ENCODE measurements at places on chromosomes 16 and 17. TPM values are rescaled to one million over a fixed set of nuclear protein-coding genes. Genes with fewer than 3 reads are reported as not detected.

The MFAP4 gene
- total RNA-seq, result 5.7 TPM

The RPS6KB1 gene
- total RNA-seq, result 38.2 TPM

- ATAC-seq, result peak; percentile 75
Observed at GRCh38 chr16:7303052-7303610, 29.5 kb upstream of the RBFOX1 start.

DNA sequence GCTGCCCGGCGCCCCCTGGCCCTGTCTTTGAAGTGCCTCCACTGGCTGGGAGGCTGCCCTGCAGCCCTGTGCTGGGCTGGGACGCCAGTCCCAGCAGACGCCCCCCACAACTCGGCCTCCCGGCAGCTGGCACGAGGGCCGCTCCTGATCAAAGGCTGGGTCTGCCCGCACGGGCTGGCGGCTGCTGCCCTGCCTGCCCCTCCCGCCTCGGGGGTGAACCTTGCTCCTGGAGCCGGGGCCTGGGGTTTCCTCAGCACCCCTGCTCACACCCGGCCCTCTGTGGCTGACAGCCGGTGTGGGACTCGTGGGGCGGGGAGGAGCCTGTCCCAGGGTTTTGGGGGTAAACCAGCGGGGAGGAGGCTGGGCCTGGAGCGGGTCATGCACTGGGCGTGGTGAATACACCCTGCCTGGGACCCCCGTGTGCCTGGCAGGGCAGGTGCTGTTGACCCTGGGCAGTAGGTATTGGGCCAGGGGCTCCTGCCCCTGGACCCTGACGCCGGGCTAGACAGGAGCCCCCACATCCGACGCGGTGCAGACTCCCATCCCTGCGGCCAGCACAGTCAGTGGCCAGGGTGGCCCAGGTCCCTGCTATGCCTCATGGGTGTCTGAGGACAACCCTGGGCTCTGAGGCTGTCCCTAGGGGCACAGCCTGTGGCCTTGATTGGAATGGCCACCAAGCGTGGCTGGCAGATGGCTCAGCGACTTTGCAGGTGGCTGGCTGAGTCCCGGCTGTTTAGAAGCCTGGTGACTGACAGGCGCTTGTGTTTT lies 21.7 kb downstream of the CENPX start:
- no peak for ATAC-seq

DNA sequence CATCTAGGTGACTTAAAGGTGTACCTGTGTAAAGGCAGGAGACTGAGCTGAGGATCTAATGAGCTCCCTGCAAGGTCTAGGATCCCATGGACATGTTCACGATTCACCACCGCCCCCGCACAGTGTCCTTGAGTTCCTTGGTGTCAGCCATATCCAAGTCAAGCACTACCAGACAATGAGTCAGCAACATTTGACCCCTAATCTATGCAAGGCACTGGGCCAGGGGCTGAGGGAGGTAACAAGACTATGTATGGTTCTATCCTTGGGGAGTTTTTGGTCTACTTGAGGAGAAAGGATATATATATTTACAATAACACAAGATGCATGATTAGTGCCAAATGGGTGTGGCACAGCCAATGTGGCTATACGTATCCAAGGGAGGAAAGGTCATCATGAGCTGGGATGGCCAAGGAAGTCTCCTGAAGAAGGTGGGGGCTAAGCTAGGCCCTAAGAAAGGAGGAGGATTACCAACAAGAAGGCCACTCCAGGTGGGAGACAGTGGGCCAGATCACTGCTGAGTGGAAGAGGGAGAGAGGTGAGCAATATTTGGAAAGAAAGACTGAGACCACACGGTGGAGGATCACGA lies 35.0 kb downstream of the ITGB3 start:
- no peak for ATAC-seq

The ESRP2 gene
- total RNA-seq, result 0.87 TPM

The CLDN6 gene
- 0.89 TPM for total RNA-seq

The TBX6 gene
- 0.31 TPM for total RNA-seq

The KRT23 gene
- total RNA-seq, result not detected

DNA sequence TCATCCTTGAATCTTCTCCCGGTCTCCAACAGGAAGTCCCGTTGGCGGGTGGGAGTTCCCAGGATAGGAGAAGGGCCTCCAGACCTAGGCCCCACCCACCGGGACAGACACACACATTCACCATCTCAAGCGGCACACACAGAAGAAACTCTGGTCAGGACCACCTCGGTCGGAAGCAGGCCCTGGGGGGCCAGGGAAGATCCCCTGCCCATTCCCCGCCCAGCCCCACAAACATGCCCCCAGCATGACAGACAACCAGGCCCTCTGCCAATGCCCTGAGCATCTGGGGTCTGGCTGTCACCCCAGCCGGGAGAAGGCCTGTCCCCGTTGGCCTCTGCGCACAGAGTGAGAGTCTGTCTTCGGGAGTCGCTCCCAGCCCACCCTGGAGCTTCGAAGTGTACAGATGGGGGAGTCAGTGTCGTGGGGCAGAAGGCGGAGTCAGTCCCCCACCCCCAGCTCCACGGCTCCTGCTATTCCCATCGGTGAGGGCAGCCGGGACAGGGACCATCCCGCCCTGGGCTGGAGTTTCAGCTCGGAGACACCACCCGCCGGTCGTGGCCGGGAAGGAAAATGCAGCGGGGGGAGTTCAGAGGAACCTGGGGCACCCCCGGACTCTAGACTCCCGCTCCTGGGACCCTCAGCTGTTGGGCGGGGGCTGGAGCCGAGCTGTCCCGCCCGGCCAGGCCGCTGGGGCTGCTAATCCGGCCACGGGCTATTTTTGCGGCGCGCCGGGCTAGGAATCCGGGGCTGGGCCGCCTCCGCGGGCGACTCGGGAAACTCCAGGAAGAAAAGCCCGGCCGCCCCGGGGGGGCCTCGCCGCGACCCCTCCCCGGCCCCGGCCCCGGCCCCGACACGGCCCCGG lies 660 bp downstream of the RHBDF1 start:
- peak; percentile 35 for ATAC-seq

DNA sequence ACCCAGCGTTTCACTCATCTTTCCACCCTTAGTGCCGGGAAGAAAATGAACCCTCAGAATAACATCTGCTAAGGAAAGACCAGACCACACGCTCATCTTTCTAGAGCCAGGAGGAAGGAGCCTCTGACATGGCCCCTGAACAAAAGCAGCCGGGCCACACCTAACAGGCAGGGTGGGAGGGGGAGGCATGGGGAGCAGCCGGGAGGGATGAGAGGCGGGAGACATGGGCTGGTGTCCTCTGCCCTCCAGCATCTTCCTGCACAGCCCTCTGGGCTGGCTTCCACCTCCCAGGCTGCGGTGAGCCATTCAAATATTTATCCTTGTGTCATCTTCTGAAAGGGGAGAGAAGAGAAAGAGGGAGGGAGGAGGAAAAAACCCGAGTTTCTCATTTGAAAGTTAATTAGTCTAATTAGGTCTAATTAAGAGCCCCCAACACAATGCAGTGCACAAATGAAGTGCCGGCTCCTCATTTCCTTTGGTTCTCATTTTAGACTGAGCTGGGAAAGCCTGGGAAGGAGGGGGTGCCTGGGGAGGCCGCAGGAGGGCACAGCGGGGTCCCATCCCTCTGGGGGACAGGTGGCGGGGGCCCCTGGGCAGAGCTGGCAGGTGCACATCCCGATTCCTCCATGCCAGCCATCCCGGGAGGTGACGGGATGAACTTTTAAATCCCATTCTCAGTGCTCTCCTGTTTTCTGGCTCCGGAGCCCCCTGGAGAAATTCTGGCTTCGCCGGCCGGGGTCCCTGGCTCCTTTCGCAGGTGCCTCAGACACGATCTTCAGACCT lies 90.5 kb downstream of the ENGASE start:
- peak; percentile 23 for ATAC-seq

The NLK gene
- total RNA-seq, result 35.9 TPM

GRCh38 chr17:27336184-27336583 lies 42.3 kb downstream of the WSB1 start:
- no peak for ATAC-seq

DNA sequence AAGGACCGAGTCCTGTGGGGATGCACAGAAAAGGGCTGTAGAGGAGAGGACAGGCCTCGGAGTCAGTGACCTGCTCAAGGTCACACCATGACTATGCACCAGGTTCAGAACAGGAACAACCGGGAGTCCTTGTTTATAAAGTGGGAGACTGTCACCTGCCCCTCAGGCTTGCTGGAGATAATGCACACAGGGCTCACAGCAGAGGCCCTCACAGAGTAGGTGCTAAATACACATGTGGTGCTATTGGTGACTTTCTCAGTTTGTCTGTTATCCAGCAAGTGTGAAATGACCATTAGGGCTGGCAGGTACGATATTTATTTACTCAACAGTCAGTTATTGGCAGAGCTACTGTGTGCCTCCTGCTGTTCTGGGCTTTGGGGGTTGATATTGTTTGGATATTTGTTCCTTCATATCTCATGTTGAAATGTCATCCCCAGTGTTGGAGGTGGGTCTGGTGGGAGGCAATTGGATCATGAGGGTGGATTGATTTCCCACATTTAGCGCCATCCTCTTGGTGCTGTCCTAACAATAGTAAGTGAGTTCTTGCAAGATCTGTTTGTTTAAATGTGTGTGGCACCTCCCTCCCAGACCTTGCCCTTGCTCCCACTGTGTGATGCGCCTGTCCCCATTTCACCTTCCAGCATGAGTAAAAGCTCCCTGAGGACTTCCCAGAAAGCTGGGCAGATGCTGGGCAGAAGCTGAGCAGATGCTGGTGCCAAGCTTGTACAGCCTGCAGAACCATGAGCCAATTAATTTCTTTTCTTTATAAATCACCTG lies 162.1 kb upstream of the MPHOSPH6 start:
- no peak for ATAC-seq

DNA sequence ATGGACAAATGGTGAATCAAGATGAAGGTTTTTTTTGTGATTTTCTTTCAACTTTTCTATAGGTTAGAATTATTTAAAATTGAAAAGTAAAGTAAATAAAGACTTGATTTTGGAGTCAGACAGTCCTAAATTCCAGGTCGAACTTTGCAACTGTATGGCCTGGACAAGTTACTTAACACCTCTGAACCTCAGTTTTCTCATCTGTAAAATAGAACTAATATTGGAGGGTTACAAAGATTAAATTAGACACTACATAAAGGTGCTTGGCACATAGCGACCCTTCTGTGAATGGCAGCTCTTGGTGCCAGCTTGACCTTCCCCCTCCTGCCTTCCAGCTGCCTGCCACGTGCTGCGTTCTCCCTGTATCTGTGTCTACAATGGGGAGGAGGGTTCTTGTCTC lies 3.0 kb downstream of the RSAD1 start:
- ATAC-seq, result no peak

DNA sequence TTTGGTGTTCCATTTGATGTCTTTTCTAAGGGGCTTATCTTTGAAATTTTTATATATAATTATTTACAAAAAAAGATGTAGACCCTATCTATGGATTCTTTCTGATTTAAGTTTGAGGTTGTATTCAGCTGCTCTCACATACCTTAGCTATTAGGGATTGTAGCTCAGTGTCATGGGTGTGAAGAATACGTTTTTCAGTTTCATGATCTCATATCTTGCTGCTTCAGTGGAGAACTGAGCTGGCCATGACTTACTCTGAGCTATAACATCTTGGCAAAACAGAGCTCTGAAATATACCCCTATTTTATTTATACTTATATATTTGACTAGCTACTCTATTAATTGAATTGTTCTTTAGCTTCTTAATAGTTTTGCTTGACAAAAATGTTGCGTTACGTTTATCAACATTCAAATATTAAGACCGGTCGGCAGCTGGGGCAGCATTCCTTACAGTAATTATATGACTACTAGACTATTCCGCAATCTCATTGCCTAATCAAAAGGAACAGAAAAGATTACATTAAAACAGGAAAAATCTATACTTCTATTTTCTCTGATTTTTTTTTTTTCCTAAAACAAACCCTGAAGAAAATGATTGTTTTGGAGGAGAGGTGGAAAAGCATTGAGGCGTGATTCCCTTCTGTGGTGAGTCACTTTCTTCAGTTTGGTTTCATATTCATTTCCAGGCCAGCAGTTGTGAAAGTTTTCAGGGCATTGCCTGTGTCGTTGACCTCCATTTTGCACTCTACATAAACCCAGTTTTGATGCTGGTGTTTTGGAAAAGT lies 24.1 kb upstream of the KRT24 start:
- no peak for ATAC-seq

GRCh38 chr17:39872751-39873150 lies 4.7 kb downstream of the ZPBP2 start:
- no peak for ATAC-seq

The TMEM11 gene
- total RNA-seq, result 21.0 TPM

DNA sequence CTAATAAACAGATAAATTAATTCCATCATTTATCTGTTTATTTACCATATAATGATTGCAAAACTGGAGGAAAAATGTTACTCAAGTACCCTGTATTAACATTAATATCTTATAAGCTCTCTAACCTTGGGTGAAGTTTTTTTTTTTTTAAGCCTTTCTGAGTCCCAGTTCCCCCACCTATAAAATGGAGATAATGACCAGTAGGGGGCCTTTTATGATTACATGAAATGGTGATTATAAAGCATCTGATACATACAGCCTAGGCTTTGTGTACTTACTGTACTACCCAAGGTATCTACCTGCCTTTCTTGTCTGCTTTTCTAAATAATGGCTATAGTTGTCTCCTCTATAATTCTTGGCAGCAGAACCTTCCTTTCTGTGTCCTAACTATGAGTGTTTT lies 22.6 kb downstream of the LRRC36 start:
- ATAC-seq, result no peak

The HSD17B2 gene
- 0.11 TPM for total RNA-seq

The TMEM186 gene
- total RNA-seq, result 14.8 TPM

DNA sequence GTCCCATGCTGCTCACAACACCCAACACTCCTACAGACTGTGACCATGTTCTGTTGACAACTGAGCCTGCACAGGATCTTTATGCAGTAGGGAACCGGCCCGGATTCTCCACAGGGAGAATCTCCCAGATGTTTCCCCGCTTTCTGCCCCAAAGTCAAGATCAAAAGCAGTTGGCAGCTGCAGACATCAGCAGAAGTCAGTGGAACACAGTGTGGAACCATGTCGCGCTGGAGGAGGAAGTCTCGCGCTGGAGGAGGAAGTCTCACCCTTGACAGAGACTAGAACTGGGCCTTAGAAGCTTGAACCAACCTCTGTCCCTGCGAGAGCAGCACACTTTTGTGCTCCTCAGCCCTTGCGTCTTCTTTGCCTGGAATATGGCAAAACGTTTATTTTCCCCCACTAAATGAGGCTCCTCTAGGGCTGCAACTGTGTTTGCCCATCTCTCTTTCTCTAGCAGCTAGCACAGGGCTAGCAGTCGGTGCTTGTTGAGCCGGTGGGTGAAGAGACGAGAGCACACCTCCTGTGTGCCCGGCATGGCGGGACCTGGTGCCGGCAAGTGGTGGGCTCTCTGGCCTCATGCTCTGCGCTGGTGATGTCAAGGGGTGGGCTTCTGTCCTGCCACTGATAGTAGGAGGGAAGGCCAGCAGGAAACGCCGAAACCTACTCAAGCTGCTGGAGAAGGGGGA lies 2.1 kb upstream of the MRC2 start:
- ATAC-seq, result no peak

GRCh38 chr17:65511316-65511715 lies 50.1 kb downstream of the AXIN2 start:
- no peak for ATAC-seq

GRCh38 chr16:31532896-31533295 lies 5.2 kb downstream of the AHSP start:
- ATAC-seq, result no peak
